H1 (cell line): ENCODE measurements at places on chromosomes 3 and 15. TPM values are rescaled to one million over a fixed set of nuclear protein-coding genes. Genes with fewer than 3 reads are reported as not detected.

DNA sequence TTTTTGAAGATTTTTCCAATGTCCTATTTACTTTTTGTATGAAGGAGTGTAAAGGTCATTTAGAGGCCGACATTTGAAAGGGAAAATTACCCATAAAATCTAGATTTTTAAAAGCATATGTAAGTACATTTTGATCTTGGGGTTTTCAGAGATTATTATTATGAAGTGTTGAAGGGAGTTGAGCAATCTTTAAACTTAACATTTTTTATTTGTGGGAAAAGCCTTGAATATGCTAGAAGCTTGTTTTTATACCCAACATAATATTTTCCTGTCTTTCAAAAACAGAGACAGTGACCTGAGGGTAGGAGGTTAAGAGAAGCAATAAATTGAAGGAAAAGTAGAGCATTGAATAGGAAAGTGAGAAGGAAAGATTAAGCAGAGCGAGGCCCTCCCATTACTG is 85.7 kb downstream of the SLMAP start:
- no peak overlapping the region for H3K4me3 ChIP-seq
- H3K36me3 ChIP-seq = no peaks in the 10 kb centered on the region
- no peak for DNase-seq
- H3K27ac ChIP-seq = no peak overlapping the region
- H3K27me3 ChIP-seq = no peaks in the 10 kb centered on the region

DNA sequence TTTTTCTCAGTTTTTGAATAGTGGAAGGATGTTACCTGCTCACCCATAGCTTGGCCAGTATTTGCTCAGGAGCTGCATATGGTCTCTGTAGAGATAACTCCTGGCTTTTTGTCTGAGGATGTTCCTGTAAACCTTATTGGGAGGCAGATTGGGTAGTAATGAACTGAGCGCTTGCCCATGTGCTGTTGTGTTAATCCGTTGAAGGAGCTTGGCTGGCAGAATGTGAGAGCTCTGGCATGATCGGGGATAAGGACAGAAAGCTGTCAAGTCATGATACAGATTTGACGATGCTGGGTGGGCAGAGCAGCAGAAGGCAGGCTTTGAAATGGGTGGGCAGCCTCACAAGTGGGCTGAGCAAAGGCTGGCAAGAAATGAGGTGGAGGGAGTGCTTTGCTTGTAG is 27.4 kb downstream of the SH3GL3 start:
- no peak overlapping the region for H3K4me3 ChIP-seq
- peaks cover 13% of the 10 kb centered on the region for H3K4me1 ChIP-seq
- no peak overlapping the region for H3K27ac ChIP-seq
- DNase-seq = no peak
- no peaks in the 10 kb centered on the region for H3K27me3 ChIP-seq

Gene VILL
- 4.1 and 4.6 TPM in 2 replicates for total RNA-seq

- no peak overlapping the region for H3K4me3 ChIP-seq
- H3K36me3 ChIP-seq = peaks cover 6% of the 10 kb centered on the region
- H3K27ac ChIP-seq = no peak overlapping the region
These were observed 11.2 kb downstream of the SH2D7 start for GRCh38 chr15:78103406-78104118.

- H3K36me3 ChIP-seq = no peaks in the 10 kb centered on the region
- H3K4me3 ChIP-seq = peak overlapping the region; percentile 91
- H3K27ac ChIP-seq = peak overlapping the region; percentile 67; the same call in 1 of the 2 replicates
These were observed 575 bp downstream of the TRPM7 start for GRCh38 chr15:50685976-50686468.

Gene GOLGA6L7
- not detected in 2 replicates for total RNA-seq

DNA sequence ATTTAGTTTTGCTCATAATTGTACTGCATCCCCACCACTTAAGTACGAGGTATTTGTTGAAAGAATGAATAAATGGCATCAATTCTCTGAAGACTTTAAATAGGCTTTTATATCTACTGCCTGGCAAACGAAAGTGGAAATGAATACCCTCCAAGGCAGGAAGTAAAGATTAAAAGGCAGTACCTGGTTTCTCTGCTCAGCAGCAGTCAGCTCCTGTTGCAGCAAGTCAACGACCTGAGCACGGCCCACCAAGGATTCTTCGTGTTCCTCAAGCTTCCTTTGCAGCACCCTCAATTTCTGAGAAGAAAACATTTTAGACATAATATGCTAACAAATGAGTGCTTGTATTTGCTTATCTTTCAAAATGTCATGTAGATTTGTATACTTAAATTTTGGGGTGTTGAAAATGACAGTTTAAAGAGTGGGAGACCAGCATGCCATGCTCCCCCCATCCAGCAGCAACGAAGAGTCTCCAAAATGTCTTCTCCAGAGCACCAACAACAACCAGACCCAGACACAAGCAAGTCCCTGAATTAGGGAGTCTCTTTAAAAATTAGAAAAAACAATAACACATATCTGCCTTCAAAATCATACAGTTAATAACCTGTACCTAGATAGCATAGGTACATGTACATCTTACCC is 31.2 kb downstream of the GOLGB1 start:
- peaks cover 36% of the 10 kb centered on the region for H3K36me3 ChIP-seq
- no peak for DNase-seq
- H3K4me3 ChIP-seq = no peak overlapping the region
- H3K27me3 ChIP-seq = no peaks in the 10 kb centered on the region
- no peaks in the 10 kb centered on the region for H3K4me1 ChIP-seq

Gene MSL2
- 40.6 and 41.8 TPM in 2 replicates for total RNA-seq

Gene EEF1AKMT4
- 9.3 and 9.6 TPM in 2 replicates for total RNA-seq

Gene DTX3L
- 8.4 and 11.3 TPM in 2 replicates for total RNA-seq

DNA sequence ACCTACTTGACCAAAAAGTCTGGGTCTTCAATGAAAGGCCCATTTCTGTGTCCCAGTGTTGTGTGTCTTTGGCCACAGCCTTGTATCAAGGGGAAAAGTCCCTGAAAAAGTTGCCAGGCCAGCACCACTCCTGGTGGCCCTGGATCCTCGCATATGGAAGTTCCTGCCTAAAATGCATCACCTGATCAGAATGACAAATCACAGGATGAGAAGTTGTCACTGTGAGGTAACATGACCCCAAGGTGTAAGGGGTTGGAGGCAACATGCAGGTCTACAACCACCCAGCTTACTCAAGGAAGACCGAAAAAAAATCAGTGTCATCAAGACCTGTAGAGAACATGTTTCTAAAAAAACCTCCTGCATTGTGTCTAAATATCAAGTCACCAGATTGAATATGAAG is 25.6 kb downstream of the PARP15 start:
- H3K4me1 ChIP-seq = peaks cover 7% of the 10 kb centered on the region
- H3K27ac ChIP-seq = no peak overlapping the region

GRCh38 chr15:25342629-25343028 is 96.2 kb downstream of the UBE3A start:
- peaks cover 4% of the 10 kb centered on the region; the same call in 1 of the 2 replicates for H3K4me1 ChIP-seq
- no peaks in the 10 kb centered on the region for H3K27me3 ChIP-seq
- H3K4me3 ChIP-seq = no peak overlapping the region
- no peak overlapping the region for H3K27ac ChIP-seq
- DNase-seq = no peak

GRCh38 chr3:126528800-126529541 is 5.0 kb downstream of the CHST13 start:
- no peak overlapping the region for H3K4me3 ChIP-seq
- no peak overlapping the region for H3K27ac ChIP-seq
- DNase-seq = no peak
- no peaks in the 10 kb centered on the region for H3K36me3 ChIP-seq

Gene ROPN1
- total RNA-seq = 0.44 TPM in 1 of 2 replicates, not detected in the other

DNA sequence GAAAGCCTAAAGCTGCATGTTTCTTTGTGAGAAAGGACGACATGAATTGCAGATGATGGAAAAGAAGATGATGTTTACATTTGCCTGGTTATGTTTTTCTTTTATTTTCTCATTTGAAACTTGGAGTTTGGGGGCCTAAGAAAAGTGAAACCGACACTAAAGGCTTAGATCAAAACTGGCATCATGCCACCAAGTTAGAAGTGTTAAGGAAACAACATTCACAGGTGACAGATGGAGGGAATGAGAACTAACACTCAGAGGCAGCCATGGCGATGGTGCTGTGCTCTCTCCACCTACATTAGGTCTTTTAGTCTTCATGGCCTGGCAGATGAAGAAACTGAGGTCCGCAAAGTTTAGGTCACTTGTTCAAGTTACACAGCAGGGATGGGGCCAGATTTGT is 923.6 kb downstream of the TUSC7 start:
- DNase-seq = no peak
- H3K4me3 ChIP-seq = no peak overlapping the region
- no peak overlapping the region for H3K27ac ChIP-seq
- no peaks in the 10 kb centered on the region for H3K27me3 ChIP-seq
- H3K36me3 ChIP-seq = no peaks in the 10 kb centered on the region

DNA sequence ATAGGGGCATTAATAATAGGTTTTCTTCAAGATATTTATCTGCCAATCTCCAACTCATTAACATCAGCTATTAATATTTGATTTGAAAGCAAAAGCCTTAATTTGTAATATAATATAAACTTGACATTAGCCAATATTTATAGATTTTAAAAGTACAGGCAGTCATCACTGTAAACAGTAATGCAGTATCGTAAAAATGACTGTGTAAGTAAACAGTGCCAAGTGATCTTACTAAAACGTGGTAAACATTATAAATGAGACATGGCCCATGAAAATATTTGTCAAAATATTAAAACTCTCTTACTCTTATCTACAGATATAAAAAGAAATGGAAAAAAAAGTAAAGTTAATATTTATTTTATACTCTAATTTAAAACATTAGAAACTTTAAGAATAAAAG is 101.6 kb upstream of the EPHA6 start:
- no peaks in the 10 kb centered on the region for H3K36me3 ChIP-seq
- no peak for DNase-seq
- H3K27me3 ChIP-seq = no peaks in the 10 kb centered on the region
- H3K27ac ChIP-seq = no peak overlapping the region
- H3K4me1 ChIP-seq = no peaks in the 10 kb centered on the region

- no peaks in the 10 kb centered on the region for H3K4me1 ChIP-seq
- H3K27me3 ChIP-seq = no peaks in the 10 kb centered on the region
- DNase-seq = no peak
- H3K36me3 ChIP-seq = no peaks in the 10 kb centered on the region; the same call in 1 of the 2 replicates
- H3K4me3 ChIP-seq = no peak overlapping the region
- H3K27ac ChIP-seq = no peak overlapping the region
These were observed 8.7 kb downstream of the IMPG2 start for GRCh38 chr3:101311676-101312075.

DNA sequence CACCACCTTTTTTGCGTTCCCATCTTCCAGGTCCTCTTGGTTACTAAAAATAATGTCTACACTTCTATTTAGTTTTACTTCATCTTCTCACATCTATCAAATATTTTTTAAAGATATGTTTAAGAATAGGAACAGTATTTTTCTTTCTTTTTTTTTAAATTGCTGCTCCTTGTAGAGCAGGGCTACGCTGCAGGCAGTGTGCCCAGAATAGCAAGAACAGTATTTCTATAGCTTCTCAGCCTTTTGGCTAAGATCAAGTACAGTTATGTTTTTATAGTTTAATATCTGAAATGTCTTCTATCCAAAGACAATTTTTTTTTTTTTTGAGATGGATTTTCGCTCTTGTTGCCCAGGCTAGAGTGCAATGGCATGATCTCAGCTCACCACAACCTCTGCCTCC is 73.0 kb downstream of the MYO9A start:
- H3K27me3 ChIP-seq = no peaks in the 10 kb centered on the region
- no peak overlapping the region for H3K4me3 ChIP-seq
- H3K27ac ChIP-seq = no peak overlapping the region
- no peak for DNase-seq

GRCh38 chr15:69443032-69443611 is 9.5 kb upstream of the RPLP1 start:
- no peaks in the 10 kb centered on the region for H3K27me3 ChIP-seq
- H3K36me3 ChIP-seq = peaks cover 88% of the 10 kb centered on the region
- no peak for DNase-seq
- H3K4me3 ChIP-seq = no peak overlapping the region

GRCh38 chr3:161510510-161511260 is 14.1 kb downstream of the OTOL1 start:
- no peak for DNase-seq
- no peaks in the 10 kb centered on the region for H3K27me3 ChIP-seq
- no peak overlapping the region for H3K27ac ChIP-seq
- H3K36me3 ChIP-seq = no peaks in the 10 kb centered on the region
- H3K4me1 ChIP-seq = no peaks in the 10 kb centered on the region
- H3K4me3 ChIP-seq = no peak overlapping the region

Gene ANKDD1A
- total RNA-seq = 5.0 and 5.7 TPM in 2 replicates

- no peak for DNase-seq
- H3K4me3 ChIP-seq = no peak overlapping the region
- H3K27me3 ChIP-seq = no peaks in the 10 kb centered on the region
These were observed 17.1 kb downstream of the P2RY12 start for GRCh38 chr3:151367448-151367847.

Gene MYO5A
- total RNA-seq = 24.7 and 27.9 TPM in 2 replicates

GRCh38 chr3:17740721-17741141 is 1.7 kb downstream of the TBC1D5 start:
- peaks cover 8% of the 10 kb centered on the region; the same call in 1 of the 2 replicates for H3K4me1 ChIP-seq
- no peak for DNase-seq
- 0 out of 2 replicates have a peak overlapping the region, but pooled peaks have one; percentile 63 for H3K4me3 ChIP-seq
- H3K27me3 ChIP-seq = no peaks in the 10 kb centered on the region
- no peak overlapping the region for H3K27ac ChIP-seq
- no peaks in the 10 kb centered on the region for H3K36me3 ChIP-seq

Gene GABRR3
- total RNA-seq = not detected in 2 replicates

Gene ARHGEF26
- total RNA-seq = 13.3 and 15.6 TPM in 2 replicates
